T-helper 2 cell (primary cell): ENCODE measurements at places on chromosomes 12 and 14.
A peak's percentile ranks its signal among the peaks of the same experiment; 100 is the strongest.

GRCh38 chr12:91922139-91922538 is 223.5 kb downstream of the BTG1 start:
- DNase-seq, result no peak

- DNase-seq, result no peak
Measured at GRCh38 chr12:131793243-131794022, 34.8 kb upstream of the MMP17 start.

DNA sequence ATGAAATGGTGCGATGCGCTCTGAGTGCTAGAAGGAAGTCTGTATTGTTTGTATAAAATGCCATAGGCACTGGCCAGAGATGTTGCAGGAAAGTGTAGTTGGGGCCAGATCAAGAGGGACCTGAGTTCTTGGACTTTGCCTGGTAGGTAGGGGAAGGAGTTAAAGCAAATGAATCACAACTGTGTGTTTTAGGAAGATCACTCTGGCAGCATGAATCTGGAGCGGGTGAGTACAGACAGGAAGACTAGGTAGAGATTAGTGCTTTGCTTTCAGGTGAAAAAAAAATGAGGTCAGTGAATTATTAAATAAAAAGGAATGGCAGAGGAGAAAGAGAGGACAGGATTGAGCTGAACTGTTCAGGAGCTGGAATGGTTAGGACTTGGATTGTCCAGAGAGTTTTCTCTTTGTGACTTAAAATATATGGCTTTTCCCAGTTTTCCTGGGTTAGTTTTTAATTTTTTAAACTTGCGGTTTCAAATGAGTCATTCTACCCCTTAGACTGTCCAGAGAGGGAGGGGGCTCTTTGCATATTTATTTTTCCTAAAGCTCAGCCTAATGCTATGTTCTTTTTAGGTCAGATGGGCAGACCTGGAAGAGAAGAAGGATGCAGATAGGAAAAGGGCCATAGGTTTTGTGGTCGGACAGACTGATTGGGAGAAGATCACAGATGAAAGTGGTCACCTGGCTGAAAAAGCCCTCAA is 41.1 kb downstream of the PROX2 start:
- DNase-seq, result no peak

- DNase-seq, result no peak
Measured at GRCh38 chr12:100995201-100995600, 200.6 kb downstream of the ANO4 start.

GRCh38 chr12:47977046-47977771 is 13.8 kb downstream of the TMEM106C start:
- DNase-seq, result no peak

GRCh38 chr12:52924764-52925716 is 20.2 kb upstream of the KRT8 start:
- DNase-seq, result no peak

DNA sequence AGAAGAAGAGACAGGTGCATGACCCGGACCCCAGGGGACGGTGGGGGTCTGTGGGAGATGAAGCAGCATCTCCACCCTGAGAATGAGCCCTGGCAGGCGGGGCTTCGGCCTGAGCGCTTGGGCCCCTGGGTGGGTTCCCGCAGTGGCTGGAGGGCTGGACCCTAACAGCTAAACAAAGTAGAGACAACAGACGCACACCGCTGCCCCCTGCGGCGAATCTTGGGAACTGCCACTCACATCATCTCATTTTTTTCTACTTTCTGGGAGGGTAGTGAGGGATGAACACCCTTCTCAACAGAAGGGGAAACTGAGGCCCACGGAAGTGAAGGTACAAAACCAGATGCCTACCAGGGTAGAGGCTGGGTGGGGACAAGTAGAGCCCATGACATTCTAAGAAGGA is 104.7 kb downstream of the RFLNA start:
- peak; percentile 19 for DNase-seq

GRCh38 chr12:62166525-62166924 is 93.7 kb upstream of the USP15 start:
- no peak for DNase-seq

DNA sequence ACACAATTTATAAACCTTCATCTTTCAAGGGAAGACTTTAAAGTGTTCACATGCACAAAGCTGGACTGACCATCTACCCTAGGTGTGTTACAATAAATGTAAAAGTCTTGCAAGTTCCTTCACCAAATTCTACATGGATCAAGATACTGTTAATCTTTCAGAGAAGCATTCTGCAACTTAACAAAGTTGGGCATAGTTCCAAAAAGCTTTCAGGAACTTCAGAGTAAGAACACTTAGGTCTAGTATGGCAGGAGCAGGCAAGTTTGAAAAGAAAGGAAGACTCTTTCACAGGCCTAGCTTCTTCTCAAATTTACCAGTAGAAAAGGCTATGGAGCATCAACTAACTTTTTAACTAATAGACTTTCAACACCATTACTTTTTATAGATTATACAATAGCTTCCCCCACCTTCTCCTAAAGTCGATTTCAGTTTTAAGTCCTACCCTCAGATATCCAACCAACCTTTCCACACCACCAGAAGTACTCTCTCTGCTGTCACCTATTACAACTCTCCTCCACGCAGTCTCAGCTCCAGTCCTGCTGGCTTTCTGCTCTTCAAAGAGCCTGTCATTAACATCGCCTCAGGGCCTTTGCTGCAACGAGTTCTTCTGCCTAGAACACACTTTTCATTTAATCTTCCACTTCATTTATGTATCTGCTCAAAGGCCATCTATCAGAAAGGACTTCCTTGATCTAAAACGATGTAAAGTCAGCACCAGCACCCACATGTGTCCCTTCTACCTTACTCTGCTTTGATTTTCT is 333.9 kb downstream of the CEP128 start:
- no peak for DNase-seq

DNA sequence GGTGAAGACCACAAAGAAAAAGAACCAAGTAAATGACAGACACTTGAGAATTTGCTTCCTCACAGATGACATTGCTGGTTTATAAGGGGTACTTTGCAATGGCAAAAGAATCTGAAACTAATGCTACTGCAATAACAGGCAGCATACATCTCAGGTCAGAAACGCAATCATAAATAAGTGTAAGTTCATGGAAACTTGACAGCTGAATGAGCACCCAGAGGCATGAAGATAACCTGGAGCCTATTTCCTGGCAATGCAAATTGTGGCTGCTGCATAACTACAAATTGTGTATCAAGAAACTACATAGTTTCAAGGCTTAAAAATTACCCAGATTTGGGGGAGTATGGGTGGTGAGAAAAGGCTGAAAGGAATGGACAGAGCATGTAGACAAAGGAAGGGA is 8.5 kb upstream of the MYO1A start:
- no peak for DNase-seq

GRCh38 chr12:109931143-109931542 is 31.1 kb downstream of the TCHP start:
- DNase-seq, result no peak

- no peak for DNase-seq
Measured at GRCh38 chr12:26659930-26660329, 173.1 kb downstream of the ITPR2 start.

GRCh38 chr14:59303216-59303615 is 114.7 kb downstream of the DAAM1 start:
- no peak for DNase-seq

GRCh38 chr14:34713681-34714319 is 593 bp downstream of the CFL2 start:
- peak; percentile 15 for DNase-seq

DNA sequence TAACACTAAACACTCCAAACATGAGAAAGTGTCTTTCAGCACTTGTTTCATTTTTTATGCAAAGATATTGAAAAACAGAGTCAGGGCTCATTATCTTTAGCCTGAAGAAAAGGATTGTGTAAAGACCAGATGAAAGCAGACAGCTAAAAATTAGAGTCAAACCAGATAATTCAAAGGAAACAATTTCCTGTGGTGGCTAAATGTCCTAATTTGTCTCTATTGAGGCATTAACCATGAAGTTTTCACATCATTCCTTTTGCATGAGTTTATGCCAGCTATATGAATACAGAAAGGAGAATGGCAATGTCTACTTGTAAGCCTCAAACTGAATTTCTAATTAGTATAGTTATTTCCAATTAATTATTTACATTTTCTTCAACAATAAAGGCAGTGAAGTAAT is 338.5 kb downstream of the FSCB start:
- DNase-seq, result no peak

- no peak for DNase-seq
Measured at GRCh38 chr12:19997656-19998400, 370.5 kb upstream of the PDE3A start.

DNA sequence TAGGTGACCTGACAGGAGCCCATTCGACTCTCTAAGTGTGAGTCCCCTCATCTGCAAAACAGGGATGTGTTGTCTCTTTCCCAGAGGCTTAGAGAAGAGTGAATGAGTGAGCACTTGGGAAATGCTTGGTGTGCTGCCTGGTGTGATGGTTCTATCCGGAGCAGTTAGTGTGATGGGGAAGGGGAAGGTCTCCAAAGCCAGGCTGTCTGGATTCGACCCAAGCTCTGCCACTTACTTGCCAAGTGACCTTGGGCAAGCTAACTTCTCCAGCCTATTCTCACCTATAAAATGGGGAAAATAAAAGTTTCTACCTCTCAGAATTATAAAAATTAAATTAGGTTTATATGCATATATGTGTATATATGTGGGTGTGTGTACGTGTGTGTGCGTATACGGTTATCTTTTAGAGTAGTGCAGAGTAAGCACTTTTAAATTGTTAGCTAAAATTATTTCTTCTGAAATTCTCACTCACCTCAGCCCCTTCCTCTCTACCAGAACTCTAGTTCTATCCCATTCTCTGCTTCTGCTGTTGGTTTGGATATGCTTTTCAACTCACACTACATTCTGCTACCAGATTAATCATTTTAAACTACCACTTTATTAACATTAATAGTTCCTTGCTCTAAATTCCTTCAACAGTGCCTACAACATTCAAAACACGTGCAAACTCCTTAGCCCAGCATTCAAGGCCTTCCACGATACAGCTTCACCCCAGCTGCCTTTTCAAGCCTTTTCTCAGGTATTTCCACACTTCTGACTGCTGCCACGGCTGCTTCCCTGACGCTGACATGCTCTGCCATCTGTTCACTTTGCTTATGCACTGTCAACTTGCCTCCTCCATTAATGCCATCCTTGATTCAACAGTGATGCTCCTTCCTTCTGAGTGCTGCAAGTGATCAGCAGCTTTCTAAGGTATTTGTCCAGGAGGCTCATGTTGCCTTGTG is 55.3 kb downstream of the DICER1 start:
- DNase-seq, result no peak

- DNase-seq, result no peak
Measured at GRCh38 chr12:101697930-101698799, 725 bp downstream of the CHPT1 start.

DNA sequence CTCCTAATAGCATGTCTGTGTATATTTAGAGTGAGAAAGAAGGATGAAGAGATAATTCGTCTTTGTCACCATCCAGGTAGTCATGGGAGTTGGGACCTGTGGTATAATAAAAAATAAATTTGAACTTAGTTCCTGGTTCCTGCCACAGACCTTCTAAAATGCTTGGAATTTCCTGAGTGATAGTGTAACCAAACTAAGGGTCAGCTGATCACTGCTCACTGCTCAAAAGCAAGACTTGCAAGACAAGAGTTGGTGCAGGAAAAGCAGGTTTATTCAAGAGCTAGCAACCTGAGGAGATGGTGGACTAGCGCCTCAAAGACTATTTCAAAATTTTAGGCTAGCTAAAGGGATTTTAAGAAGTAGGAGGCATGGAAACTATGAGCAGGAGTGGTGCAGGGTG is 19.1 kb downstream of the ANG start:
- DNase-seq, result no peak

DNA sequence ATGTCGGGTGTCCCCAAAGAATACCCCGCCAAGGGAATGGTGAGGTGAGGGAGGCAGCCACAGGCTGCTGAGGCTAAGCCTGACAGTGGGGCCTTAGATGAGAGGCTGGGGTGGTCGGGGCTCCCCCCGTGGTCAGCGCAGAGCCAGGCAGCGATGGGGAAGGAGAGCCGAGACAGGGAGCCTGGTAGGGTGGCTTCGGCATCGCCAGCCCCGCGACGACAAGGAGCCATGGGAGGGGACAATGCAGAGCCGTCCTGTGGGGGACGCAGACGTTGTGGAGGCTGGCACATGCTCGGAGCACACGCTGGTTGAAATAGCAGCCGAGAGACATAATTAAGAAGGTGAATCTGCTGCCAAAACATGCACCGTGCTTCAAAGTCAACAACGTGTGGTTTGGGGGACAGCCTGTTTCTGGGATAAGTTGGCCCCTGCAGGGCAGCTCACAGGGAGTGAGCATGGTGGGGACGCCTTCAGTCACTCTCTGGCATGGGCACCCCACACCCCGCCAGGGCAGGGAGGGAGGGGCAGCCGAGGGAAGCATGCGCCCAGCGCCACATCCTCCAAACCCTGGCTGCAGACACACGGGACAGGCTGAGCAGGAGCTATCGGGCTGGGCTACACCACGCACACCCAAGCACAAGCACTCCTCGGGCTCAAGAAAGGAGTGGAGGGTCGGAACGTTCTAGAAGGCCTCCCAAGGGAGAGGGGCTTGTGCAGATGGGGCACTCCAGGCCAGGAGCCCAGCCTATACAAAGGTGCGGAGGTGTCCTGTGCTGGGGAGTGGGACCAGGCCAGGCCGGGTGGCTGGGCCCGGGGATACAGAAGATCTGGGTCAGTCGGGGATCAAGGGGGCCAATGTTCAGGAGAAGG is 66.6 kb upstream of the C14orf180 start:
- no peak for DNase-seq

DNA sequence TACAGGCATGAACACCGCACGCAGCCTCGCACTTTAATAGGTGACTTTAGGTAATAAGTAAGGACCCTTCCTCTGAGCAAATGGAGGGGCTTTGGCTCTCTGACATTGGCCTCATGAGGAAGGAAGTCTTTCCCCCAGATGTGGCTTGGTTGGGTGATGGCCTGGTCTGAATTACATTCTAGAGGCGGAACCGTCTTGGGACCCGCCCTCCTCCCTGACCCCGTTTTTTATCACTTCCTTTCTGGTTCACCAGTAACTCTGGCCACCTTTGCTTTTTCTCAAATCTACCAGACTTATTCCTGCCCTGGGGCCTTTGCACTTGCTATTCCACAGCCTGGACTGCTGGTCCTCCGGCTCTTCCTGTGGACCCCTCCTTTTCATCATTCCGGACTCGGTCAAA is 13.4 kb downstream of the ALDH2 start:
- DNase-seq, result no peak

DNA sequence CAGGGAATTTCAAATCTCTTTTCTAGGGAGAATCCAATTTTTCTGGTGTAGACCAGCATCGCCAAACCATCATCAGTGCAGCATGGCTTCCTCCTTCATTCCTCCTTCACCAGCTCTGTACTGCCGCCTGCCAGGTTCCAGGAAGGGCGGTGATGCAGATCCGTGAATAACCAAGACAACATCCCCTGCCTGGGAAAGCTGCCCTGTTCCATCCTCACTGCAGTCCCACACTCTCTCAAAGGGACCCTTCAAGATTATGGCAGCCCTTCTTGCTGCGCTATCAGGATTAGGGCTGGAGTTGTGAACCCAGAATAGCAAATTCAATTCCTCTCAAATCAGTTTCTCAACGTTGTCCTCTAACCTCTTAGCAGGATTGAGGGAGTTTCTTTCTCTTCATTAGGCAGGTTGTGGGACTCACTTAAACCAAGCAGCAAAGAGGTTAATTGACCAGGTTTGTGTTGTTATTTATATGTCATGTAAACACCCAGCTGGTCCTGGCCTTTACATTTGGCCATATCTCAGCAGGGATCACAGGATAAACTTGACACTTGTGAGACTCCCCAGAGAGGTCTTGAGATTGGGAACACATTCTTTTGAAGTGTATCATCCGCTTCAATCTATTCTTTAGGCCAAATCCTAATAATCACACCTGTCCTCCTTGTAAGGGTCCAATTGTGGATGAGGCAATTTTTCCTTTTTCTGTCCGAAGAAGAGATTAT is 26.2 kb downstream of the TMEM30B start:
- DNase-seq, result no peak
